Hypothalamus (tissue), 51 donors: ENCODE measurements at places on chromosomes 12 and 14.

DNA sequence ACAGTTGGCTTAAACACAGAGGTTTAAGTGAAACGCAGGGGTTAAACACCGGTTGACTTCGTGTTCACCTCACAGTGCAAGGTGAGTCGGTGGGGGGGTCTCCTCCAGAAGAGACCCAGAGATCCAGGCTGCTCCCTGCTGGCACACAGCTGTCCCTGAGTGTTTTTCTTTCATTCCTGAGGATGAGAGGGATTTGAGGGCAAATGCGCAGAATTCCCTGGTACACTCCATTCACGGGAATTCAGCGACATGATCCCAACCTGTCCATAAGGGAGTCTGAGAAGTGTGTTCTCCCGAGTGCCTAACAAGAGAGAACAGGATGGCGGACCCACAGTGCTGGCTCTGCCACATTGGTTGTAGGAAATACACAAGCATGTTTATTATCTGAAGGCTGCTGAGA lies 107.2 kb upstream of the ESRRB start:
- DNase-seq: no peak

GRCh38 chr12:86170051-86170450 lies 86.1 kb downstream of the MGAT4C start:
- no peak for DNase-seq

GRCh38 chr14:53551862-53552261 lies 398.7 kb upstream of the DDHD1 start:
- DNase-seq: no peak

- DNase-seq: no peak
These were observed 47.1 kb downstream of the ABCD2 start for GRCh38 chr12:39572551-39572950.

GRCh38 chr14:40386433-40386832 lies 954.2 kb upstream of the FBXO33 start:
- no peak for DNase-seq

DNA sequence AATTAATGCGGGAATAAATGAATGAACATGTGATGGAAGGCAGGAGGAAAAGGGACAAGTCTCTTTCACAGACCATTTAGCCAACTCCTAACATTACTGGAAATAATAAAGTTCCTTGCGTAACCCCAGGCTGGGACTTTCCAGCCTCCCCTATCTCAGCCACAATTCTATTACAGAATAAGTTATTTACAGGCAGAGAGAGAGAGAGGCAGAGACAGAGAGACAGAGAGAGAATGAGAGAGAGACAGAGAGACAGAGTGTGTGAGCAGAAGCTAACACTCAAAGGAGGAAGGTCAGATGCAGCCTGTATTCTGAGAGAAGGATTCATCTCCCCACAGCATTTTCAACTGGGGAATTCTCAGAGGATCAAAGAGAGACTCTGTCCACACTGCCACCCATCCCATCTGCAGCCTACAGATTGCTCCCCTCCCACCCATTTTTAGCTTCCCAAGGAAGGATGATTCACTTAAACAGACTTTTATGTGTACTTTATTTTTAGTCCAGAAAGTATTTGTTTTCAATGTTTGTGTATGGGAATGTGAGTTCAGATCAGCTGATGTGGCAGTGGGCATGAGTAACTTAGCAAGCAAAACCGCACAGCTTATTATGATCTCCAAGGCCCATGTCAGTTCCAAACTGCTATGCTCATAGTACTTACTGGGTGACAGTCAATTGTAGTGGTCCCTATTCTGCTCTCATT lies 165.7 kb downstream of the CAND1 start:
- DNase-seq: no peak

DNA sequence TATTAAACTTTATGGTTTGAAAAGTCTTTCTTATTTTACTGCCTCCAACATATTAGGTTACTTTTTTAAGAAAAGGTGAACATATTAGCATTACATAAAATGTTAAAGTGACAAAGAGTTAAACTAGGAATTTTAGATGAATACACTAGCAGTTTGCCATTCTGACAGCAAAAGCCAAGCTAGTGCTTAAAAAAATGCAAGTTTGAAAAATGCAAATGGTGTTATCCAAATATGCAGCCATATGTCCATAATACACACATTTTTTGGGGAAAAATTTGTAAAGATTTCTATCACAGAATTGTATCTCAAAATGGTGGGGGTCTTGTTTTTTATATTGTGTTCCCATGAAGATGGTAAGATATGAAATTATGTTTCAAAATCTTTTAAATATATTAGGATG lies 466.1 kb downstream of the FOXG1 start:
- DNase-seq: no peak

DNA sequence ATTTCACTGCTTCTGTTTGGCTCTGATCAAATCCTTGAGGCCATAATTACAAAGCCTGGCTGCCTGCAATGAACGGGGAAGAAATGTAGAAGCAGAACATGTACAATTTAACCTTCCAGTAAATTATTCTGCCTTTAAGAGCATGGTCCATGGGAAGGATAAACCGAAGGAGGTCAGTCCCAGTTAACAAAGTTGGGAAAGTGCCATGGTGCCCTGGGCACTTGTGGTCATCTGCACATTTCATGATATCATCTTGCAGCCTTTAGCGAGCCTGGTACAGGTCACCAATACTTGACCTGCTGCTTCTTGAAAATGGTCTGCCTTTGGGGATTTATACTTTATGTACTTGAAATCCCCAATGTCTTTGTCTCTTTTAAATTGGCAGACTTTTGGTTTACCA lies 175.9 kb upstream of the KITLG start:
- DNase-seq: no peak

GRCh38 chr12:100442403-100442802 lies 31.3 kb upstream of the NR1H4 start:
- no peak for DNase-seq

DNA sequence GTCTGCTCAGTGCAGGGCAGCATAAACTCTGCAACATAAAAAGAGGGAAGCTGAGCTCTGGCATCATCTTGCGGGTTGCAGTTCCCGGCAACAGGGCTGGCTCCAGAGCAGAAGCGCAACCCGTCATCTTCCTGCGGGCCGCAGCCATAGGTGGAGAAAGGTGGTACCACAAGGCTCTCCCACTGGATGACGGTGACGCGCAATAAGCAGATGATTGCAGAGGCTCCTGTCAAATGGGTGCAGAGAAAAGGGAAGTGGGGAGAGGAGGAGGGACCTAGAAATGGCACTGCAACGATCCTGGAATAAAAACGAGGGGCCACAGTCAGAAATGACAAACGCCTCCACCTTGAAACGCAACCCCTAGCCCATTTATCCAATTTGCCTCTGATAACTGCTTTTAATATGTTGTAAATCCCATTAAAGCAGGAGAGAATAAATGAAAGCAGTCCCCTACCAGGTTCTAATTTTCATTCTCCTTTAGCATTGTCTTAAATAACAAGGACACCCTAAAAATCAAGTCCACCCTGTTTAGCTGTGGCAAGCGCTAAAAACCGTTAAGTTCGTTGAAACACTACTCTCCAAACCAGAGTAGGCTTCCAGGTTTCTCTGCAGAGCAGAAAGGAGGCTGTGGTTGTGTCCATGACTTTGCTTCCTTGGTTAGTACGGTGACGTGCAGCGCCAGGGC lies 30.9 kb upstream of the TUBA1C start:
- peak; percentile 60 for DNase-seq
